ENCODE measurements at places on chromosomes 11 and 22.
A peak's percentile ranks its signal among the peaks of the same experiment; 100 is the strongest.

DNA sequence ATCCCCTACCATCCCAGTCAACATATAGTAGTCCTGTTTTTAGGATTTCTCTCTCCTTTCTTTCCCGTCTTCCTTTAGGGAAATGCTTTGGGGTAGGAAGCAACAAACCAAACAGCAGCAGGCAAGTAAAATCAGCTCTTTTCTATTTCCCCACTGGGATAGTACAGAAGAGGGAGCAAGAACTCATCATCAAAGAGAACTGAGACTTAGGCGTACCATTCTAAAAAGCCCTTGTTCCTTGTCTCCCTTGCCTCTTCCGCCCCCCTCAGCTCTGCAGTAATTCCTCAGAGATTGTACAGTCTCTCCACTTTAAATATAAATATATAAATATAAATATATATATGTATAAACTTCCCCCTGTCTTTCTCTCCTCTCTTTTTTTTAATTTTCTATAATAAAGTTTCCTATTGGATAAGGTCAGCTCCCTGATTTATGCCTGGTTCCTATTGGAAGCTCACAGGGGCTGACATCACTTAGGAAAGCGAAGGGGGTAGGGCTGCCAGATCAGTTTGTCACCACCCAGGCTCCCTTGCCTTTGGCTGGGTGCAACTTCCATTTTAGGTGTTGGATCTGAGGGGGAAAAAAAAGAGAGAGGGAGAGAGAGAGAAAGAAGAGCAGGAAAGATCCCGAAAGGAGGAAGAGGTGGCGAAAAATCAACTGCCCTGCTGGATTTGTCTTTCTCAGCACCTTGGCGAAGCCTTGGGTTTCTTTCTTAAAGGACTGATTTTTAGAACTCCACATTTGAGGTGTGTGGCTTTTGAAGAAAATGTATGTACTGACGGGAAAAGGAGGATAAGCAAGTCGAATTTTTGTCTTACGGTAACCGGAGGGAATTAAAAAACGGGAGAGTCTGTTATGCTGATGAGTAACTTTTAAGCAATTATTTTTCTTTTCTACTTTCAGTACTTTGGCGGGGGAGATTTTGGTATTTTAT, at the start of gene CTNND1:
CTNND1 (plus strand) TSS at position 502 of the 934 bp plus-strand sequence. CDS start 29,677 bp downstream, outside the sequence.
- peak; percentile 87 for DNase-seq

DNA sequence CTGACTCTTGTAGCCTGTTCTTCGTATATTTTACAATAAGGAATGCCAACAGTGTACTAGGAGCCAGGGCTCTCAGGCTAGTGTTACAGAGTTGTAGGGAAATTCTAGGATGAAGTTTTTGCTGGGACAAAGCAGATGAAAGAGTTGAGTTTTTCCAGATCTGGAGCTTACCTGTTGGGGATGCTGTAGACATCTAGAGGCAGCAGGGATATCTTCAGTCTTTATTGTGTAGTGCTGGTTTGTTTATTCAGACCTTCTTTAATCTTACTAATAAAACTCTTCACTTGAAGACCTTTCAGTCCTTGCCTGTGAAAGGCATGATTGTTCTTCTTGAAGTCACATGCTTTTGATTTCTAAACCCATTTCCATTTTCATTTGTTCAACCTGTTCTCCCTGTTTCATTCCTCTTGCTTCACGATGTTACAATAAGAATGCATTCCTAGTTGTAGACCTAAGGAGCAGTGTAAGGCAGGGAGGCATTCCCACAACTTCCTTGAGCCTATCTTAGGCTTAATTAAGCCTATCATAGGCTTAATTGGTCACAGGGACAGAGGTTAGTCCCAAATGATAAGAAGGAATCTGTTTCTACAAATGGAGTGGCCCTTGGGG, 7.9 kb upstream of the SLC37A2 start:
- no peak for DNase-seq

DNA sequence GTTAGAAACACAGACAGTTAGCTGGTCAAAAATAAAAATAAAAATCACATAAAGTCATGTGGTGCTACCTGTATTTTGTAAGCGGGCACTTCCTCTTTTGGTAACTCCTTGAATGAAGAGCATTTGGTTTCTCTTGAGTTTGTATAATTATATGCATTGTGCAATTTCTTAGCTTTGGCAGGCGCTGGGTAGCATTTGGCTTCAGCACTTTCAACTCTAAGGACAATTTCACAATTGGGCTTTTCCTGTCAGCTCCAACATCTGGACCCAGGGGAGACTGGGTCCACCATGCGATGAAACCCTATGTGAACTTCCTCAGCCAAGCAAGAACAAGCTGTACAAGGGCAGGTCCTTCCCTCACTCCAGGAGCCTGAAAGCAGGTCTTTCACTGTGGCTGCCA, 169.1 kb downstream of the RRAS2 start:
- peak; percentile 24 for DNase-seq

GRCh38 chr22:23804781-23805291, 18.1 kb downstream of the SMARCB1 start:
- DNase-seq: no peak

DNA sequence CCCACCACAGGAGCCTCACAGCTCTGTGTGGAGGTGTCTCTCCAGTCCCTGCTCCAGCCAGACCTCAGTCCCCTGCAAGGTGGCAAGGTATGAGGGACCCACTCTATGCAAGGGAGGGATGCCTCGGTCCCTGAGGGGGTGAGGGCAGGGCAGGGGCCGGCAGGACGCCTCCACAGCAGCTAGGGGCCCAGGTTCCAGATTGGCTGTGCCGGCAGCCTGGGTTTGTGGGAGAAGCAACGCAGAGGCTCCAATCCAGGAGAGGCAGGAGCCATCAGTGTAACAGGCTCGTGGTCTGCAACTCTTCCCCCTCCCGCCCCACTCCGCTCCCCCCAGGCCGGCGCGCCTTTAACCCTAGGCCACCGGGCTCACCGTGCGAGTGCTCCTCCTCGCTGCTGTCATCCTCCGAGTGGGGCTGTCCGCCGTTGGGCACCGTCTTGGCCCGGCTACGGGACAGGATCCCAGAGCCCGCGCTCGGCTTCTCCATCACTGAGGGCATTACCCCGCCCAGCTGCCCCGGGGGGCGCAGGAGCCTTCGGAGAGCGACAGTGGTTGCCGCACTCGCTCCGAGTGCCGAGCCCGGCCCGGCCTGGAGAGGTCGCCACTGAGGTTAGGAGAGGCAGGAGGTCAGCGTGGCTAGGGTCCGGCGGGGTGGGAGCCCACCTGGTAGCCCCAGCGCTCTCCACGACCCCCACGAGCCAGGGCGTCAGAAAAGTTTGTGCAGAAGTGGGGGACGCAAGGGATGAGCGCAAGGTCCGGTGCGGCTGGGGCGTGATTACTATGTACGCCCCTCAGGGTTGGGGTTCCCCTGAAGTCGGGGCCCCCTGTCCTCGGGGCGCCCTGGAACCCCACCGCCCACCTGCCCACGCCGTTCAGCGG, 765 bp downstream of the RCOR2 start:
- DNase-seq: no peak

Data from CD14-positive monocyte (primary cell).